ENCODE measurements at places on chromosomes 11 and 22.
A peak's percentile ranks its signal among the peaks of the same experiment; 100 is the strongest.

- no peak overlapping the region for H3K27ac ChIP-seq
- no peaks in the 10 kb centered on the region for H3K36me3 ChIP-seq
- no peaks in the 10 kb centered on the region for H3K4me1 ChIP-seq
- H3K27me3 ChIP-seq: no peaks in the 10 kb centered on the region
- no peak for DNase-seq
These were observed 149.8 kb upstream of the LARGE1 start for GRCh38 chr22:34070051-34070450.

DNA sequence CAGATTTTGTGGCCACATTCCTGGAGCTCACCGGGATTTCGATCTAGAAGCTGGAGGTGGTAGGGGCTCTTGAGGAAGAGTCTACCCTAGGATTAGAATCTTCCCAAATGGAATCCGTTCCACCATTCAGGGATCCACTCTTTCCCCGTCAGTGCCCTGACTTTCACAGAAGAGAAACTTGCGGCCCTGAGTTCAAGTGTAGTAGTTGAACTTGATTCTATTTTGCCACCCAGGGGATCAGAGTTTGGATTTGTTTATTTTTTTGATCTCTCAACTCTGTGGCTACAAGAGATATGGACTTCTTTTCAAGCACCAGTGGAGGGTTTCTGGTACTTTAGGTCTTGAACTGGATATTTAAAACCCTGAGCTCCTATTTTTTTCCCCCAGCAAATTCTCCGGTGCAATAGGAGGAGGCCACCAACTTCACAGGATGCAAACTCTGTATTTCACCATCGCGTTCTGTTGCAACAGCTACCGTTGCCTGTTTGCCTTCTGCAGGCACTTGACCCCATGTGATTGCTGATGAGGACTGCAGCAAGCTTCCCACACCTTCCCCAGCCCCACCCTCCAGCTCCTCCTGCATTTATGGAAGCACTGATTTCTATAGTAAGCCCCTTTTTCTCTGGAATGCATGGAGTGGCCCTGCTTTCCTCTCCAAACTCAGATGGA, 14.8 kb upstream of the MRGPRF start:
- no peak overlapping the region for H3K27ac ChIP-seq
- peak; percentile 66 for DNase-seq
- no peaks in the 10 kb centered on the region for H3K27me3 ChIP-seq
- H3K36me3 ChIP-seq: no peaks in the 10 kb centered on the region
- no peak overlapping the region for H3K4me3 ChIP-seq

DNA sequence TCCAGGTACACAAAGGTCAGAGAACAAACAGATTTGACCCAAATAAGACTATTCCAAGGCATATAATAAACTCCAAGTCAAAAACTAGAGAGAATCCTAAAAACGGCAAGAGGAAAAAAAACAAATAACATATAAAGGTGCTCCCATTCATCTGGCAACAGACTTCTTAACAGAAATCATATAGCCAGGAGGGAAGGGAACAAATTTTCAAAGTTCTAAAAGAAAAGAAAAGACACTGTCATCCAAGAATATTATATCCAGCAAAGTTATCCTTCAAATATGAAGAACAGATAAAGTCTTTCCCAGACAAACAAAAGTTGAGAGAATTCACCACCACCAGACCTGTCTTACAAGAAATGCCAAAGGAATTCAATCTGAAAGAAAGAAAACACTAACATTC, 11.1 kb downstream of the EFCAB6 start:
- no peak overlapping the region for H3K27ac ChIP-seq
- no peaks in the 10 kb centered on the region for H3K27me3 ChIP-seq
- no peak for DNase-seq
- no peaks in the 10 kb centered on the region for H3K36me3 ChIP-seq
- H3K4me3 ChIP-seq: no peak overlapping the region

- H3K36me3 ChIP-seq: no peaks in the 10 kb centered on the region
- peak overlapping the region; percentile 59 for H3K4me3 ChIP-seq
- H3K27me3 ChIP-seq: no peaks in the 10 kb centered on the region
- no peak for DNase-seq
- H3K27ac ChIP-seq: no peak overlapping the region
These were observed 724 bp upstream of the RASGRP2 start for GRCh38 chr11:64744544-64745188.

DNA sequence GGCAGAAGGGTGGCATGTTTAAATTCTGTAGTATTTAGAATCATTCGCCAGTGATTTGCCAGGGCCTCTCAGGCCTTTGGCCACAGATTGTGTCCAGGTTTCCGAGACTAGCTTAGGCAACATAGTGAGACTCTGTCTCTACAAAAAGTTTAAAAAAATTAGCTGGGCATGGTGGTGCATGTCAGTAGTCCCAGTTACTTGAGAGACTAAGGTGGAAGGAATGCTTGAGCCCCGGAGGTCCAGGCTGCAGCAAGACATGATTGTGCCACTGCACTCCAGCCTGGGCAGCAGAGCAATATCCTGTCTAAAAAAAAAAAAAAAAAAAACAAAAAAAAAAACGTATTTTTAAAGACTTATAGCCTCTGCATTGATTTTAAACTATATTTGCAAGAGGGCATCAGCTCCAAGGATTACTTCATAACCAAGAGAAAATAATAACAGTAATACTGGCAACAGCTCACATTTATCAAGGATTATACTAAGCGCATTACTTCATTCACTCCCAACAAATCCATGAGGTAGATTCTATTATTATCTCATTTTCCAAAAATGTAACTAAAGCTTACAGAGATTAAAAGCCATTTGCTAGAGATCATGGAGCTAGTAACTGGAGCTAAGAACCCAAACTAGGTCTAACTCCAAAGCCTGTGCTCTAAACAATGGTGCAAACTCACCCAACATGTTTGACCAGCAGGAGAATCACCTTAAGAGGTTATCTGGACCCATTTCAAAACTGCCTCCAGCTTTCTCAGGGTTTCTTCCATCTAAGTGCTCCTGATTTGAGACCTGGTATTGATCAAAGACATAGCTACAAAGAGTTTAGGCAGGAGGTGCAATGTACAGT, 32.6 kb upstream of the SLC6A5 start:
- no peak for DNase-seq
- no peaks in the 10 kb centered on the region for H3K36me3 ChIP-seq
- no peak overlapping the region for H3K4me3 ChIP-seq
- H3K27ac ChIP-seq: no peak overlapping the region
- H3K4me1 ChIP-seq: no peaks in the 10 kb centered on the region
- no peaks in the 10 kb centered on the region for H3K27me3 ChIP-seq

DNA sequence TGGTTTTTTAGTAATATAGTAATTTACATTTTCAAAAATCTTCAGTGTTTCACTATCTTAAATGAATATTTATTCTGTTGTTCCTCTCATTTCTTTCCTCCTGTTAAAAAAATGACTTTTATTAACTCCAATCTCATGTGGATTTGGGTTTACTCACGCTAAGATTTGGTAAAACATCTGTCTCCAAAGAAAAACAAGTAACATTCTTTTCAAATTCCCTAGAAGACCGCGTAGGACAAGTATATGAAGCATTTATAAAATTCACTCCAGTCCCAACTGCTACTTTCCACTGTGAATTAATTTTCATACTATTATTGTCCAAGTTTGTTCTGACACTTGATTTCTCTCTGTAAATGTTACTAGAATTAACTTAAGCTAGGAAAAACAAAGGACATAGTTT, 26.2 kb downstream of the SBF2 start:
- H3K36me3 ChIP-seq: no peaks in the 10 kb centered on the region
- no peak overlapping the region for H3K27ac ChIP-seq
- no peak overlapping the region for H3K4me3 ChIP-seq
- peaks cover 6% of the 10 kb centered on the region for H3K4me1 ChIP-seq
- no peak for DNase-seq

DNA sequence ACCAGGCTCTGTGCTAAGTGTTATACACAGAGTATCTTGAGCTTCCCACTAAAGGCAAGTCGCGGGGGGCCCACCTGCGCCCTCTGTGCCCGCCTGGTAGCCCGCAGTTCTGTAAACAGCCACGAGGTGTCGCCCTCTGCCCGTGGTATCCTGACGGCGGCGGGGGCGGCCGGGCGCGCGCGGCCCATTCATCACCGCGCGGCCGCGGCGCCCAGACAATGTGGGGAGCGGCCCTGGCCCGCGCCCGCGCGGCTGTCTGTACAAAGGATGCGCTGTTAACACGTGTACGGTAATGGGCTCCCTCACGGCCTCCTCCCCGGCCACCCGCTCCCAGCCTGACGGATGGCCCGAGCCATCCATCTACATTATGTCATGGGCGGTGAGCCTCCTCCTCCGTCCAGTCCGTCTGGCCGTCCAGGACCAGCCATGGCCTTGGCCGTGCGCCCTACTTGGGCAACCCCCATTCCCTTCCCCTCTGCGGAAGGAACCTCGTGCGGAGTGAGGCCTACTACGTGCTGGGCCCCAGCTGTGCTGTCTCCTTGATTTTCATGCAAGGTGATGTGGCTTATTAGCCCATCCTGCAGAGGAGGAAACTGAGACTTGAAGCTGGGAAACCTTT, 99.4 kb downstream of the MIAT start:
- H3K4me3 ChIP-seq: no peak overlapping the region
- no peaks in the 10 kb centered on the region for H3K4me1 ChIP-seq
- no peaks in the 10 kb centered on the region for H3K36me3 ChIP-seq
- H3K27ac ChIP-seq: no peak overlapping the region
- DNase-seq: no peak
- no peaks in the 10 kb centered on the region for H3K27me3 ChIP-seq

DNA sequence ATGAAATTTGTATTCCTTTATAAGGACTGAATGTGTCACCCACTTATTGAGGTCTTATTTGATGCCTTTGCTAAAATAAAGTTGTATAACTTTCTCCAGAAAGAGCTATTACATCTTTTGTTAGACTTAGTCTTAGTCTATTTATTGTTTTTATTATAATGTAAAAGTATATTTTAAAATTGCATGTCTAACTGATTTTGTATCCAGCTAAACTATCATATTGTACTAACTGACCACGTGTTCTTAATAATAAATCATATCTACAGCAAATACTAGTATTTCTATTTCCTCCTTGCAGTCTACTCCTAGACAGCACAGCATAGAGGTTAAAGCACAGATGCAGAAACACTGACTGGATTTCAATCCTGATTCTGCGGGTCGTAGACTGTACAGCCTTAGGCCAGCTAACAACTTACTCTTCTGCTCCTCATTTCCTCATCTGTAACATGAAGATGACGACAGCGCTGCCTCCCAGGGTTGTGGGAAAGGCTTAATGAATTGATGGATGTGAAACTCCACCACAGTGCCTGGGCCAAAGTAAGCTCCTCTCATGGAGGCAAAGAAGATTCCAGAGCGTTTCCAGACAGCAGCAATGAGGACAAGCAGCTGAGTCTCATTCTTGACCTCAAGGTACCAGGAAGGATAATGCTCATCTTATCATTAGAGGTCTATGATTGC, 13.2 kb downstream of the IFITM10 start:
- H3K4me3 ChIP-seq: no peak overlapping the region
- H3K27me3 ChIP-seq: no peaks in the 10 kb centered on the region
- no peak overlapping the region for H3K27ac ChIP-seq

GRCh38 chr11:48029681-48030290, 49.4 kb downstream of the PTPRJ start:
- DNase-seq: no peak
- H3K4me3 ChIP-seq: no peak overlapping the region
- H3K36me3 ChIP-seq: no peaks in the 10 kb centered on the region
- H3K4me1 ChIP-seq: no peaks in the 10 kb centered on the region
- H3K27me3 ChIP-seq: no peaks in the 10 kb centered on the region
- peak overlapping the region; percentile 25 for H3K27ac ChIP-seq

DNA sequence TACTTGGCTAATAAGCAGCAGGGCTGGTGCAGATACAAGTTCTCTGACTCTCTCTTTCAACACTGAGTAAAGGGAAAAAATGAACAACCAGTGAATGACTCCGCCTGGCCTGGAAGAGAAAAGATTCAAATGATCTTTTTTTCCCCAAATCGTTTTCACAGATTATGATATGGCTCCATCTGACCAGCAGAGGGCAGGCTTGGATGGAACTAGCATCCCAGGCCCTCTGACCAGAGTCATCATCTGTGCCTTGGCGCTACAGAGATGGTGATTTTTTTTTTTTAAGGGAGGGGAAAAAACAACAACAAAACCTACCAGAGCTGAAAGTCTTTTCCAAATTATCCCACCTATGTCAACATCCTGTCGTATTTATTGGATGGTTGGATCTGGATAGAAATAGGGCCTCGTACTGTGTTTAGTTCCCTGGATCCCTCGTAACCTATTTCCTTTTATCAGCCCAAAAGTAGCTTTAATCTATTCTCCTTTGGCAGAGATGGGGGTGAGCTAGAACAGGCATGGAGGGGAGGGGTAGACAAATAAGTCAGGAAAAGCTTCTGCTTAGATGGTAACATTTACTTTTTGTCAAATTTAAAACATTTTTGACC, 69.7 kb downstream of the PRSS23 start:
- DNase-seq: peak; percentile 72
- no peaks in the 10 kb centered on the region for H3K36me3 ChIP-seq
- no peaks in the 10 kb centered on the region for H3K27me3 ChIP-seq
- H3K4me3 ChIP-seq: no peak overlapping the region
- peaks cover 11% of the 10 kb centered on the region for H3K4me1 ChIP-seq

GRCh38 chr11:6323291-6323905, 3.1 kb upstream of the CAVIN3 start:
- H3K27me3 ChIP-seq: no peaks in the 10 kb centered on the region
- peak; percentile 39 for DNase-seq
- peak overlapping the region; percentile 64 for H3K27ac ChIP-seq
- no peaks in the 10 kb centered on the region for H3K36me3 ChIP-seq
- peaks cover 9% of the 10 kb centered on the region for H3K4me1 ChIP-seq
- no peak overlapping the region for H3K4me3 ChIP-seq
